ENCODE measurements at places on chromosomes 1 and 21.

DNA sequence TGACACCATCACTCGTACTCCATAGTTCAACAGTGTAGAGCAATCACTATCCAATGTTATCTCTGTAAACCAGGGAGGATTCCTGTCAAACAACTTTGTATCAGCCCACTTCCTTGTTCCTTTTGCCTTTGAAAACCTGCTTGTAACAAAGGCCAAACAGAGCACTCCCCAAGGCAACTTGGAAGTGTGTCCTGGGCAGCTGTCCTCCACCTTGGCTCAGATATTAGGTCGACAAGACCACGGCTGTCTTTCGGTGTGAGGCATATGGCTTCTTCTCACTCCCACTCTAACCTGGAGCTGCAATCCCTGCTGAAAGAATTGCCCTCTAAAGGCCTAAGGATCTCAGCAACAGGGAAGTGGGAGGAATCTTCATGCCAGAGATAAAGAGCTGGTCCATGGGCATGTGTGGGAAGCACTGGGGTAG lies 66.7 kb downstream of the ITPKB start:
- no peak for DNase-seq

DNA sequence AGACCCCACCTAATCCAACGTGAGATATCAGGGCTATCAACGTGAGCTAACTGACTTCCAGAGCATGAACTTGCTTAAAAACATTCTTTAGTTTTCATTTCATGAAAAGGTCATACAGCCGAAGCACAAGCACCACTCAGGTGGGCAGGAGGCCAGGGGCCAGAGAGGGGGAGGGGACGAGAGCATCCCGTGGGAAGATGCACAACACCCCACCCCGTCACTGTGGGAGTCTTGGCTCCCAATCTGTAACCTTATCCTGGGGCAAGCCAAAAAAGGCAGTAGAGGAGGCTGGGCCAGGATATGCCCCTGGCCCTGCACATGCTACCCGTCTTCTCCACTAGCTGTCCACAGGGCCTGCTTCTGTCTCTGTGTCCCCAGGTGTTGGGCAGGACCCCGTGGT lies 31.4 kb downstream of the SSBP3 start:
- DNase-seq = no peak

GRCh38 chr21:38982096-38982495 lies 176.4 kb downstream of the ETS2 start:
- DNase-seq = no peak

DNA sequence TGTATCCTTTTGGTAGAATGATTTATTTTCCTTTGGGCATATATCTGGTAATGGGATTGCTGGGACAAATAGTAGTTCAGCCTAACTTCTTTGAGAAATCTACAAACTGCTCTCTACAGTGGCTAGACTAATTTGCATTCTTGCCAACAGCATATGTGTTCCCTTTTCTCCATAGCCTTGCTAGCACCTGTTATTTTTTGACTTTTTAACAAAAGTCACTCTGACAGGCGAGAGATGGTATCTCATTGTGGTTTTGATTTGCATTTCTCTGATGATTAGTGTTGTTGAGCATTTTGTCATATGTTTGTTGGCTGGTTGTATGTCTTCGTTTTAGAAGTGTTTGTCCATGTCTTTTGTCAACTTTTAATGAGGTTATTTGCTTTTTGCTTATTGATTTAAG lies 99.8 kb downstream of the UCK2 start:
- DNase-seq = no peak

- DNase-seq = no peak
Observed at GRCh38 chr1:234647758-234648157, 37.8 kb upstream of the IRF2BP2 start.

GRCh38 chr1:27570784-27571183 lies 33.2 kb downstream of the AHDC1 start:
- no peak for DNase-seq

GRCh38 chr1:86421601-86422280 lies 2.2 kb upstream of the CLCA2 start:
- DNase-seq = no peak

GRCh38 chr1:240192851-240193250 lies 101.2 kb downstream of the FMN2 start:
- no peak for DNase-seq

GRCh38 chr1:27872059-27872801 lies at the start of gene THEMIS2:
Gene THEMIS2, plus strand, starts transcription at chr1:27872544. Its CDS starts 28 bp downstream, at chr1:27872572.
- DNase-seq = peak; percentile 65

GRCh38 chr1:100834777-100835660 lies 59.6 kb downstream of the EXTL2 start:
- no peak for DNase-seq

GRCh38 chr1:21586846-21587601 lies 77.8 kb downstream of the ALPL start:
- no peak for DNase-seq

DNA sequence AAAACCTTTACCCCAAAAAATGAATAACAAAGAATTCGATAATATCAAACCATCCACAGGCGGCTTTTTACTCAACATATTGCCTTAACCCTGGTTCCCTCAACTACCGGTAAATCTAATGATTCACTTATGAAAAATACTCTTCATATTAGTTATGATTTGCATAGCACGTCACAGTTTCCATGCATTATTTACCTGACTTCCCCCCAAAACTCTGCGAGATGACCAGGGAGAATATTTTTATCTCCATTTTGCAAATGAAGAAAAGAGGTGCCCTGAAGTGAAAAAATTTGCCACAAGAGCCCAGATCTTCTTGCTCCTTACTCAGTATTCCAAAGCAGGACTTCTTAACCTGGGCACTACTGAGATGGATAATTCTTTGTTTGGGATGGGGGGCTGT lies 2.9 kb downstream of the JAK1 start:
- no peak for DNase-seq

GRCh38 chr1:1427820-1428148 lies 6.7 kb upstream of the ANKRD65 start:
- no peak for DNase-seq

DNA sequence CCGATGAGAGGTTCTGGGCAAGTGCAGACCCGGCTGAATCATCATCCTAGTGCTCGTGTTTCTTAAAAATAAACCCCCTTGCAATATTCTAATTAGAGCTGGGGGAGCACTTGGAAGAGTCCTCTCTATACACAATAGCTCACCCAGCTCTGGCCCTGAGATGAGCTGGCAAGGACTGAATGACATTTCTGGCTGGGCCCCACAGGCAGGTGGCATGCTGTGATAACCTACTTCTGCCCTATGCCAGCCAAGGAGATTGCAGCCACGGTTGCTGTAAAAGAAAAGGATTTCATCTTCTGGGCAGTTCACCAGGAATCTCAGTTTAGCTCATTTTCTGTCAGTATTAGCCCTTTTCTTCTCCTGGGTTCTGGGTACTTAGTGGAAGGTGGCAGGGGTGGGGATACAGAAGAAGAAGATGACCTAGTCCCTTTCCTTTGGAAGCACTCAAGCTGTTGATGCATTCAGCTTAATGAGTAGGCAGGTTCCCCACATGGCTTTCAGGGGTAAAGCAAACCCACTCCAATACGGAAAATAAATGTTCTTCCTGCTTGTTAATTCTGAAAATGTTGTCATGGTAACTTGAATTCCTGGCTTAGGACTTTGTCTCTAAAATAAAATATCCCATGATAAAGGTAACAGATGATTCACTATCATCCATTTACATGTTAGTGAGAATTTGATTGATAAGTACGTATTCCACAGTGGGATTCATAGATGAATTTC lies 32.2 kb downstream of the VASH2 start:
- DNase-seq = no peak

- DNase-seq = no peak
Observed at GRCh38 chr21:43908167-43908566, 43.1 kb downstream of the AGPAT3 start.

DNA sequence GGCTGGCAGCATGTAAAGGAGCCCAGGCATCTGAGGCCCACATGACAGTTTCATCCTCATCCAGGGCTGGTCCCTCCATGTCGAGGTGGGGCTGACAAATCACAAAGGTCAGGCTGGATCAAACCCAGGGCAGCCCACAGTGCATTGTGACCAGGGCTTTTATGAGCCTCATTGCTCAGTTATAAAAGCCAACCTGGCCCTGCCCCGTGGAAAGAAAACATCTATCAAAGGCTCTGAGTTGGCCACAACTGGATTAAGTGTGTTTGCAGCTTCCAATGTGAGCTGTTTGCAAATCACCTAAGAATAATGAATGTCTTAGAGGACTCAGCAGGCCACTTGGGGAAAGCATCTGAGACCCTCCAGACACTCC lies 45.4 kb downstream of the GRHL3 start:
- no peak for DNase-seq

- no peak for DNase-seq
Observed at GRCh38 chr1:183840140-183840539, 35.2 kb downstream of the RGL1 start.

- DNase-seq = no peak
Observed at GRCh38 chr1:77308889-77309621, 27.2 kb downstream of the AK5 start.

- no peak for DNase-seq
Observed at GRCh38 chr1:238499021-238499420, 608.3 kb upstream of the ZP4 start.

DNA sequence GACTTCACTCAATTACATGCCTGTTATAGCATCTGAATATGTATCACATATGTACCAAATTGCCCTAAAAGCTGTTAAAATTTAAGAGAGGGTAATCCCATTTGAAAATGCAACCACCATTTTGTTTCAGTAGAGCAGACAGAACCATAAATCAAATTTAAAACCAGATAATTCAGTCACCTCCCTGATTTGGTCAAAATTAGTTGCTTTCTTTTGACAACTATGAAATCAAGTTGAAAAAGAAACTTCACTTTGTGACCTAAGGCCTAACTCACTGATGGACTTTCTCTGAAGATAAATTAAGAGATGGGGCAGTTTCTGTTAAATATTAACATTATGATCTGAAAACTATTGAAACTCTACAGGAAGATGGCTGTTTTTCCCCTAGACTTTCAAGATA lies 6.7 kb downstream of the GORAB start:
- no peak for DNase-seq

GRCh38 chr1:12434174-12434573 lies 183.8 kb downstream of the DHRS3 start:
- DNase-seq = no peak

- DNase-seq = no peak
Observed at GRCh38 chr1:170262276-170262939, 116.6 kb downstream of the NTMT2 start.

GRCh38 chr1:214316593-214316992 lies 35.6 kb downstream of the SMYD2 start:
- DNase-seq = no peak

GRCh38 chr1:118396279-118396678 lies 211.3 kb upstream of the SPAG17 start:
- DNase-seq = no peak

- DNase-seq = no peak
Observed at GRCh38 chr1:170175041-170175440, 29.3 kb downstream of the NTMT2 start.

GRCh38 chr1:150808846-150809245 lies 786 bp upstream of the CTSK start:
- no peak for DNase-seq

- no peak for DNase-seq
Observed at GRCh38 chr1:64051796-64052195, 151.6 kb upstream of the UBE2U start.

GRCh38 chr1:22472596-22472995 lies 20.9 kb downstream of the ZBTB40 start:
- DNase-seq = no peak

- DNase-seq = no peak
Observed at GRCh38 chr1:167938080-167938636, 1.3 kb upstream of the MPC2 start.

DNA sequence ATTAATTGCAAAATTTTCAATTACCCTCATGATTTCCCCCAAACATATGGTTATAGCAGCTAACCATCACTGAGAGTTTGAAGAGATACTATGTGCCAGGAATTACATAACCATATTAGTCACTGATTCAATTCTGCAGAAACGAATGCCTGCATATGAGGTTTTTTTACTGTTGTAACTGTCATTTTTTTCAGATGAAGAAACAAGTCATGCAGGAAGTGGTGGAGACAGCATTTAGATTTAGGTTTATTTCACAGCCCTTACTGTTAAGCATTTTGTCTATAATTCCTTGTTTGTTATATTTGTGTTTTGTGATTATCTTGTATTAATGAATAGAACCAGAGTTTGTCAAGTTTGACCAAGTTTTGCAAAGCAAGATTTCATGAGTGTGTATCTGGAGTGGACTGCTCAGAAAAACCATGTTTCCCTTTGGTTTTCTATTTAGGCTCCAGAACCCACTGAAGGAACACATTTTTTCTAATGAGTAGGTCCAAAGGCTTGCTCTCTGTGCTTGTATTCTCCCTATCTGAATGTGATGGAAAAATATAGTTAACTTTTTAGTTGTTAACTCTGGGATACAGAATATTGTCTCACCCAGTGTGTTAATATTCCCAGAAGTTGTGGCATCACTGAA lies 308.5 kb upstream of the ADAMTS5 start:
- no peak for DNase-seq

- DNase-seq = peak; percentile 67
Observed at GRCh38 chr1:8317647-8318381, at the start of gene SLC45A1. Gene SLC45A1, plus strand, starts transcription at chr1:8318114. Its CDS starts 6,216 bp downstream, at chr1:8324330.

GRCh38 chr1:27564710-27565649 lies 39.0 kb downstream of the AHDC1 start:
- DNase-seq = no peak

DNA sequence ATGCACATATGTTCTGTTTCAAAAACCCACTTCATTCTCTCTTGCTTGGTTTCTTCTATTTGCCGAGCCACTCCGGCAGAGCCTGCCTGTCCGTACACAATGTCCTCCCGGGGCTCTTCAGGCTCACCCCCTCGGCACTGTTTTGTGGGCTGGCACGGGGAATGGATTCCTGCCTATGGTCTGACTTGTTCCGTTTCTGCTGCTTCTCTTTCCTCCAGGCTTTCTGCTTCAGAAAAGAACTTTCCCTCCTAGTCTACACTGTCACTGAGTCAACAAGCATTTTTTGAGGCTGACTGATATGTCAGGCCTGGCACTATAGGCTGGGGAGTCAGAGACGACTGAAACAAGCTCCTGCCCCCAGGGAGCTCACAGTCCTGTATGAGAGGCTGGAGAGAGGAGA lies 28.4 kb upstream of the SARS1 start:
- DNase-seq = no peak

GRCh38 chr1:234322097-234322496 lies 51.2 kb upstream of the COA6 start:
- DNase-seq = no peak

GRCh38 chr1:158039380-158039779 lies 45.9 kb downstream of the KIRREL1 start:
- DNase-seq = no peak

DNA sequence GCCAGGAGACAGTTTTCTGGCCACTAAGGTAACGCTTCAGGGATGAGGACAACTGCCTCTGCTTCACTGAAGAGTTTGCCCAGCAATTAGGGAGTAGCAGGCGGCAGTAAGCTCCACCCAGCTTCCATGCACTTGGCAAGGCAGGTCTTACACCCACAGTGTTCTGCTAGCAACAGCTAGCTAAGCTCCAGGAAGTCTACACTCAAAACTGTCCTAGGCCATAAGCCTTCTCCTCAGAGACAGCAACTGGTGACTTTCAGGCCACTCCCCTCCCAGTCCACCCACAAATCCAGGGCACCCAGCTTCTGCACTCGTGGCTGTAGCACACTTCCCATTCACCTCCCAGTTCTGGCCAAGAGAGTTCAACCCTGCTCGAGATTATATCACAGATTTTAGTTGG lies 47.3 kb downstream of the KMO start:
- no peak for DNase-seq

GRCh38 chr1:47637111-47637685 lies 199.4 kb downstream of the FOXD2 start:
- no peak for DNase-seq
